T-helper 2 cell (primary cell): ENCODE measurements at places on chromosomes 6 and 20.

DNA sequence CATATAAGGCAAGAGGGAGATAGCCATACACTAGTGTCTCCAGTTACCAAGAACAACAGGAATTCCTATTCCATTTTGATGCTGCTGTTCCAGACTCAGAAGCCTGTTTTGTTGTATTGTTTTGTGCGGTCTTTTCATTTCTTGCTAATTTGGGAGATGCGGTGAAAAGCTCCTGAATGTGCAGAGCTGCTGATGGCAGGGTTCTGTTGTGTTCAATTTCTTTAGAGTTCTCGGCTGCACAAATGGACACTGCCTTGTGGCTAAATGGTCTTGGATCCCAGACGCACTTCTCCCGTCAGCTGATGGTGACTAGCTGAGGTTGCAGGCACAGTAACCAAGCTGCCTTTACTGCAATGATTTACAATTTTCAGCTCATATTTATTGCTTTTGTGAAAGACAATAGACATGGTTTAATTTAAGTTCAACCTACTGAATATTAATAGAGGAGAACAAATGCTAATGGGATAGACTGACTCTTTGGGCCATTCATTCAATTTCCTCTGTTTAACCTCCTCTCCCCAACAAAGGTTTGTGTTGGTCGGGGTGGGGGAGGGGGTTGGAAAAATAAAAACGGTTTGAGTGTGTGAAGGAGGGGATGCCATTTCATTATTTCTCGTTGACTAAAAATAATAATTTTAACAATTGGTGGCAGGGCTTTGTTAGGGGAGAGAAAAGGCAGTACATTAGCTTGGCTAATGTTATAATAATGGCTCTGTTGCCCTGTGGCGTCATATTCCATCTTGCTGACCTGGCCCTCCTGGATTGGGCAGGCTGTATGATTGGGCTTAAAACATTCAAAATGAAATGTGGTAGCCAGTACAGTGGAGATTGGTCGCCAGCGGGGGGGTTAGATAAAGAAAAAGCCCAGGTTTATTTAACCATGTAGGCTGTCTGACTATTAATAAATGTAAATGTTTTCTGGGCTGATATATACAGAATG is 159.5 kb downstream of the JARID2 start:
- DNase-seq: no peak

DNA sequence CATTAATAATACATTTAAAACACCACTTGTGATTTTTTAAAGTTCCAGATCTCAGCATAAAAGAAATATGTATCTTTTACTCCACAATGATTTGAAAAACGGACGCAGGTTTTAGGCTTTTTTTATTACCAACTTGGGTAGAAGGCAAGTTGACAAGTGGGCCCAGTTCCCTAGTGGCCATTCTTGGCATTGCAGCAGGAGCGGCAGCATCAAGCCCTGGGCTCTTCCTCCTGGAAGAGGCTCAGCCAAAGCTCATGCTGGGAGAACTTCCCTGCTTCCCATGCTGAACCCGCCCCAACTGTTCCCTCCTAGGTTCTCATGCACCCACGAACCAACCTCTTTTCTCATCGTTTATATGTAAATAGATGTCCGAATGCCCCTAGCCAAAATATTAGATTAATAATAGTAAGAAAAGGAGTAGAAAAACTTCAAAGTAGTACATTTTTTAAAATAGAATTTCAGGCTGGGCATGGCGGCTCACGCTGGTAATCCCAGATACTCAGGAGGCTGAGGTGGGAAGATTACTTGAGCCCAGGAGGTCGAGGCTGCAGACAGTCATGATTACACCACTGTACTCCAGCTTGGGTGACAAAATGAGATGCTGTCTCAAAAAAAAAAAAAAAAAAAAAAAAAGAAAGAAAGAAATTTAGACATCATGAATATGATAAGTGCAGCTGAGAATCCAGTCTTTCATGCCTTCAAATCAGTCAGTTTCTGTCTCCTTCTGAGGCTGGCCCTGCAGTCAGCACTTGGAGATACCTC is 18.2 kb upstream of the MYB start:
- DNase-seq: peak; percentile 7

GRCh38 chr6:147852772-147853171 is 344.3 kb downstream of the SAMD5 start:
- no peak for DNase-seq

GRCh38 chr6:66986940-66987339 is 1279.9 kb upstream of the EYS start:
- no peak for DNase-seq

GRCh38 chr6:74715355-74716085 is 490.3 kb downstream of the COL12A1 start:
- DNase-seq: no peak

GRCh38 chr20:33697129-33697528 is 10.9 kb upstream of the E2F1 start:
- no peak for DNase-seq

- no peak for DNase-seq
These were observed 1.7 kb downstream of the BNIP5 start for GRCh38 chr6:36334832-36335459.

DNA sequence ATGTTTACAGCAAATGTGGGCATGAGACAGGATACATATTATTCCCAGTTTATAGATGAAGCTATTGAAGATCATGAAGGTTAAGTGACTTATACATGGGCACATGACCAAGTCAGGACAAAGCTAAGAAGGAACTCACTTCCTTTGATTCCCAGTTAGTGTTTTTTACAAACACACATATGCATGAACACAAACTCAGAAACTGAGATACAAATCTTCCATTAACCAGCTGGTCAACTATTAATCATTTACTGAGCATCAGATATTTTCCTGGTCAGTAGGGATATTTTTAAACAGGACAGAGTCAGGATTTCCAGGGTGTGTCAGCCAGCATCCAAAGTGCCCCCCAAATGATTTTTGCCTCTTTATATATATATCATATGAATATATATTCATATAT is 222.2 kb downstream of the OGFRL1 start:
- no peak for DNase-seq

GRCh38 chr20:53857723-53858236 is 212.6 kb downstream of the BCAS1 start:
- no peak for DNase-seq

DNA sequence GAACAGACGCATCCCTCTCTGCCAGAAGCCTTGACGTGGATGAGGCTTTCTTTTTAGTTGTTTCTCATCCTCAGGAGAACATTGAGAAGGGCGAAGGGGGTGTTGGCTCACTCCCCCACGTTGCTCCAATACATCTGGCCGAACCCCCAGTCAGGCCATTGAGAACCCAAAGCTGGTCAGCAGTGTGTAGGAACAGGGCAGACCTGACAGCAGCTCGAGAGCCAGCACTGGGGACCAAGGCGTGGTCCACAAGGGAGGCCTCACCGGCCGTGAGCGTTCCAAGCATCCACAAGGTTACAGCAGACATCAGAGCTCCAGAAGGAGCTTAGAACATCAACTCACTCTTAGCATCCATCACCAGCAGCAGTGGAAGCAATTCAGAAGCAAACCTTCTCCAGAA is 387.9 kb upstream of the ARID1B start:
- no peak for DNase-seq

- DNase-seq: no peak
These were observed 40.2 kb upstream of the NEDD9 start for GRCh38 chr6:11272491-11273192.

GRCh38 chr20:12949429-12949980 is 59.3 kb upstream of the SPTLC3 start:
- no peak for DNase-seq

GRCh38 chr20:36836591-36837269 is 39.2 kb upstream of the TLDC2 start:
- DNase-seq: peak; percentile 16

GRCh38 chr6:111870742-111871064 is 2.5 kb downstream of the FYN start:
- DNase-seq: no peak

GRCh38 chr20:53253668-53254067 is 281.5 kb downstream of the TSHZ2 start:
- no peak for DNase-seq

GRCh38 chr20:57621421-57622200 is 1.4 kb upstream of the ZBP1 start:
- no peak for DNase-seq

GRCh38 chr6:118693562-118693961 is 42.2 kb upstream of the CEP85L start:
- DNase-seq: no peak

GRCh38 chr20:4782378-4782772 is 60.7 kb downstream of the PRND start:
- no peak for DNase-seq

GRCh38 chr6:35727231-35727934 is 9.4 kb upstream of the ARMC12 start:
- DNase-seq: no peak

GRCh38 chr6:29965873-29966601 is 23.7 kb downstream of the HLA-A start:
- peak; percentile 42 for DNase-seq

- peak; percentile 70 for DNase-seq
These were observed 1.3 kb downstream of the TAPBP start for GRCh38 chr6:33312361-33313104.

DNA sequence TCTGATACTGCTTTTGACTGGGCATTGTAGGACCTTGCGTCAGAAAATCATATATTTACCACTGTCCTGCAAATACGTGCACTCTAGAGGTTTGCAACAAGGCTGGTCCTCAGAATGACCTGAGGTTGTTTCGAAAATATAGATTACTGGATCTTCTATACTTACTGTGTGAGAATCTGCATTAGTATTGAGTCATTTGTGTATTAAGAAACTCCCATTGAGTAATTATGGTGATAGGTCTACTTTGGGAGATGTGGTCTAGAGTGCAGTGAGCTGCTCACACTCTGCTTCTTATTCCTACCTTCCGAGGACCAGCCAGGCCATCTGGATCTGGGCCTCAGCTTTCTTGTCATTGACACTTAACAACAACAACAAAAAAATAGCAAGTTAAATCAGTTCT is 9.6 kb downstream of the KLHL32 start:
- DNase-seq: no peak

DNA sequence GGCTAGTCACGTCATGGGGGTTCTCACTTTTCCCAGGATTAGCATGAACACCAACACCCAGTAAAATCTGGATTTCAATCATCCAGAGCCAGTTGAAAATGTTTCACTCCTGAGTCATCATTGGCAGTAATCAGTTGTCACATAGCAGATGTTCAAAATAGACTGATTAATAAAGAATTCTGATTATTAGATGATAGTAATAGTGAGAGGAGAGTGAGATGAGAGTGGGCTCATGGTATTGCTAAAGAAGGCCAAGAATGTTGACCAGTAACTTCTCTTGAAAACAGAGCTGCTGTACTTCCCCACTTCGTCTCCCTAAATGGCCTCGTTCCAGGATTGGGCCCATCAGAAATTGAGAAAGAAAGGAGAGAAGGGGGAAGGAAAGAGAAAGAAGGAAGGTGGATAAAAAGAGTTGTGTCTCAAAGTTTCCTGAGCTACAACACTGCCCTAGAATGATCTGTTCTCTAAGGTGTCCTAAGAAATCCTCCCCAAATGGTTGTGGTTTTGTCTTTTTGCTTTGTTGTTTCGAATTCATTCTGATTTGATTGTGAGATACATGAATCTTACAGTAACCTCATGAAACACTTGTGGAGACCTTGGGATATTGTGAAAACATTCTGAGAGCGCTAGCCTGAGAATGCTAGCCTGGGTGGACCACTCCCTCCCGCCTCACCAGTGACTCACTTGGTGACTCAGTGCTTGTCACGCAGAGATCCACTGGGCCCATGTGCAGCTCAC is 502.2 kb upstream of the JARID2 start:
- no peak for DNase-seq

DNA sequence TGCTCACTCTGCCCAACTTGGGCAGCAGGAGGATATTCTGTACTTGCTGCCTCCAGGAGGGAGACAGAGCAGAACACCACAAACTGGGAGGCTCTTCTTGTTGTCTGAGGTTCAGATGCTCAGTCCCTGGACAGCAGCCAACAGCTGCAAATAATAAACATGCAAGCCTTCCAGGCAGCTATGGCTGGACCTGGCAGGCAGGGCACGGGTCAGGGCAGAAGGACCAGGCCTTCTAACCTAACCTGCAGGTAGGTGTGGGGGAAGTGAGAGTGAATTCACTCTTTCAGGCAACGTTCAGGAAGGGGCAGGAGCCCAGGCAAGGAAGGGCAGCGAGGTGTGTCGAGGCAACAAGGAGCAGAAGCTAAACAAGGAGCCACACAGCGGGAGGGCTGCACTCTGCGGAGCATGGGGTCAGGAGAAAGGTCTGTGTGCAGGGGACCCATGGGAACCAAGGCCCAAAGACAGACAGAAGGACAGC is 31.5 kb downstream of the NINL start:
- no peak for DNase-seq

- DNase-seq: peak; percentile 59
These were observed 8.5 kb downstream of the SYNGAP1 start for GRCh38 chr6:33428224-33428965.
